DND-41 (cell line): ENCODE measurements at places on chromosomes 11 and 22.

GRCh38 chr22:48099251-48099650 lies 1336.8 kb downstream of the TBC1D22A start:
- DNase-seq, result peak; percentile 68

DNA sequence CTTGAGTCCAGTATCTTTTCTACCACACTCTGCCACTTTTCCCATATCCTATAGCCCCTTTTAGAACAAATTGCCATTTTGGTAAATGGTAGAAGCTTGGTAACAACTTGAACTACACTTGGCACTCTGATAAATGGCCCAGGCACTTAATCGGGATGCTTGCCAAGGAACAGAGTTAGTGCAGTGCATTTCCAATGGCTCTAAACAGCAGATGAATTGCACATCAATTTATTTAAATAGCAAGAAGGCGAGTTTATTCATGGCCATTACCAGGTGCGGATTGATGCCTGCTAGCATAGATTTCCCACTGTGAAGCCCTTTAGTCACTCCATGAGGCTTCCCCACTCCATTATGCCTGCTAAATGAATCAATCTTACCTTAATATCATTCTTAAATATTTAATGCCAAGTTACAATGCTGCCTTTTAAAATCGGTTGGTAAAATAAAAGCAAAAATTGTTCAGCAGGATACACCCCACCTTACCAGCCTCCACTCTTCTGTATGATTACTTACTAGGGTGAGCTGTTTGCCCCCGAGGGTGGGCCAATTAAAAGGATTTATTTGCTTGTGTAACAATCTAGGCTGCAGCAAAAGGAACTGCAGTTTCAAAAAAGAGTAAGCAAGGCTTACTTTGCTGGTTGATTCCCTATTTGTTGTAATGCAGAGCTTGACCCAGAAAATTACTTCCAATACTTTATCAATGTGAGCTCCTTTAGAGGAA lies 136.0 kb upstream of the ARHGAP42 start:
- no peak for DNase-seq

DNA sequence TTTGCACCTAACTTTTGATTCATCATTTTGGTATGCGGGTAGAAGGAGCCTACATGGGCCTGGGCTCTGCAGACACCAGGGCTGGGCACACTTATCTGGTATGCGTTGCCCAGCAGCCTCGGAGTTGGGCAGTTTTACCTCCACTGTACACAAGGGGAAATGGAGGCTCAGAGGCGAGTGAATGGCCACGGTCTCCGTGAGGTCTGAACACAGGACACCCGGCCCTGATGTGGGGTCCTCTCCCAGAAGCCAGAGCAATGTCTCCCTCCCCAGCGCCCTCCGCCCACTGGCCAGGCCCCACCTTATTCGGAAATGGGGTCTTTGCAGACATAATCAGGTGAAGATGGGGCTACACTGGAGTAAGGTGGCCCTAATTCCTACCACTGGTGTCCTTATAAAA lies 43.7 kb downstream of the OSBPL5 start:
- DNase-seq, result no peak

GRCh38 chr11:35040221-35040942 lies 98.6 kb upstream of the CD44 start:
- DNase-seq, result no peak

DNA sequence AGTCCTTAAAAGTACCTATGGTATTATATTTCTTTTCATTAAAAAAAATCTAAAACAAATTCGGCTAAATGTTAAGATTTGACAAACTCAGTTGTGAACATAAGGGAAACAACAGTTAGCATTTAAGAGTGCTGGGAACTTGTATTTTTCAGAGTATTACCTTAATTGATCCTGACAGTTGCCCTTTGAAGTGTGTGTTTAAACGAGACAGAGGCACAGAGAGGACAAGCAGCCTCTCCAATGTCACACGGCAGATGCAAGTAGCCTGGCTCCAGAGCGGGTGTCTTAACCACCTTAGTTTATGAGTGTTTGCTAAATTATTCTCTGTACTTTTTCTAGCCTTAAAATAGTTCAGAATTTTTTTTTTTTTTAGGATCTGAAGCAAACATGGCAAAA lies 80.9 kb downstream of the TIMP3 start:
- DNase-seq, result no peak

DNA sequence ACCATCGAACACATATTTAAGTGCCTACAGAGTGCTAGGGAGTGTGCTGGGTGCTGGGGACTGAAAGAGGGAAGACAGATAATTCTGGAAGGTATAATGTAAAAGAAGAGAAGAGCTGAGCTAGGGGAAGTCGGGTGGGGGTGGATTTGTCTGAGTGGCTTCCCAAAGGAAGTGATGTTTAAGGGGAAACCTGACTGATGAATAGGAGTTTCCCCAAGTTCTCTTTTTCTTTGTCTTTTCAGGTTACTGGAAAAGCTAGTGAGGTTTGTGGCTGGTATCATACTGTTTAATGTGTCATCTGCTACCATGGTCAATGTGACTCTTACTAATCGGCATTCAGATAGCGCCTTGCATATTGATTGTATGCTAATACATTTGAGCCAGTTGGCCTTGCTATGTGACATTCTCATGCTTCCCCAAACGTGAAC lies 151.6 kb upstream of the MTMR2 start:
- DNase-seq, result no peak

DNA sequence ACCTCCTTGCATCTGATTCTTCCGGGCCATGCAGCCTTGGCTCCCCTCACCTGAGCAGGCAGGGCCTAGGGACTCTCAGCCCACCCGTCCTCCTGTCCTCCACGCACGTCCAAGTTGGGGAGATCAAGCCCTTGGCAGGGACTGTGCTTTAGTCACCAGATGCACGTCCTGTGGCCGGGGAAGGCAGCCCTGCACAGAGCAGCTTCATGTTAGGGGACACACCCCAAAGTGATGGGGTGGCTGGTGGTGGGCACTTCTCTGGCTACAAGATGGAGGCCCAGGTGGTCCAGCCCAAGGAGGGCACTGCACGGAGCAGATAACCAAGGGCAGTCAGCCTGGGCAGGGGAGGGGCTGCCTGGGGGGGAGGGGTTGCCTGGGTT lies 1.2 kb downstream of the MUC5B start:
- no peak for DNase-seq

DNA sequence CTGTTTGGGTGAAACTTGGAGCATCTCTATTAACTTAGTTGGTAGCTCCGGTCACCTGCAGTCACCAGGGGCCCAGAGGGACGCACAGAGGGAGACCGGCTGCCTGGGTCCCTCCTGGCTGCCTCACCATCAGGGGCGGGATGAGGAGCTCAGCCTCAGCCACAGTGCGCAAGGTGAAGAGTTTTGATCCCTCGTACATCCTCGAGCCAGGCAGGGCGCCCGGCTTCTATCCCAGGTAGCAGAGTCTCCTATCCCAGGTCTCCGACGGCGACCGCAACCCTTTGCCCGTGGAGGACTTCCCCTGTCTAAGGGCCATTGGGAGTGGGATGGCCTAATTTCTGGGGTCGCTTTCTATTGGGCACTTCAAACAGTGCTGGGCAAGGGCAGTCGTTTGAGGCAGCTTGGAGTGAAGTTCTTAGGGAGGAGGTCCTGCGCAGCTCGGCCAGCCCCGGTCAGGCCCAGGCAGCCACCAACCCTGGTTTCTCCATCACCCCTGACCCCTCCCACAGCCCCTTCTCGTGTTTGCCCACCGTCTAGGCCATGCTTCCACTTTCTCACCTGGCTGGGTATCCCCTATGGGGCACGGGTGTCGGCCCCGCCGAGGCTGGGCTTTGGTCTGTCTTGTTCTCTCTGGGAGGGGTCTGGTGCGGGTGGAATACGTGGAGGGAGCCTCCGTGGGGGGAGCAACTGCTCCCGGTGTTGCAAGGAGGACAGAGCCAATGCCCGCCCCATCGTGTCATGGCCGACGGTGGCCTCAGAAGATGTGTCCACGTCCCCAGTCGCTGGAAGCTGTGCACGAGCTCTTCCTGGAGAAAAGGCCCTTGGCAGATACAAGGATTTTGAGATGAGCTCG lies 3.6 kb upstream of the MRGPRG start:
- DNase-seq, result no peak

DNA sequence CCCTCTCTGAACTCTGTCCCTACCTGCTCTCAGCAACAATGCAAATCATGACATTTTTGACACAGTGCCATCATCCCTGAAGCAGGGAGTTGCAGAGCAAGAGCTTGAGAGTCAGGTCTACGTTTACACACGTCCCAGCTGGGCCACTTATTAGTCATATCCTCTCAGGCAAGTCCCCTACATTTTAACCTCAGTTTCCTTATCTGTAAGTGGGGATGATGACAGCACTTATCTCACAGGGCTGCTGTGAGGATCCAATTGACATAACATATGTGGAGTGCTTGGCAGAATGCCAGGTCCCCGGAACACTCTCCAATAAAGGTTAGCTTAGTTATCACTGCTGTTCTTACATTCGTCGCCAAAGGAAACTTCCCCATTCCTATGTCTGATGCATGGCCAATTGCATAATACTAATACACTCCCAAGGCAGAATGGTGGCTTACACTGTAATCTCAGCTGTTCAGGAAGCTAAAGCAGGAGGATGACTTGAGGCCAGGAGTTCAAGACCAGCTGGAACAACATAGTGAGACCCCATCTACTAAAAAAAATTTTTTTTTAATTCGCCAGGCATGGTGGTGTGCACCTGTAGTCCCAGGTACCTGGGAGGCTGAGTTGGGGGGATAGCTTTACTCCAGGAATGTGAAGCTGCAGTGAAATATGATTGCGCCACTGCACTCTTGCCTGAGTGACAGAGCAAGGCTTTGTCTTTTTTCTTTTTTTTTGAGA lies 16.6 kb downstream of the ASCC2 start:
- DNase-seq, result no peak

DNA sequence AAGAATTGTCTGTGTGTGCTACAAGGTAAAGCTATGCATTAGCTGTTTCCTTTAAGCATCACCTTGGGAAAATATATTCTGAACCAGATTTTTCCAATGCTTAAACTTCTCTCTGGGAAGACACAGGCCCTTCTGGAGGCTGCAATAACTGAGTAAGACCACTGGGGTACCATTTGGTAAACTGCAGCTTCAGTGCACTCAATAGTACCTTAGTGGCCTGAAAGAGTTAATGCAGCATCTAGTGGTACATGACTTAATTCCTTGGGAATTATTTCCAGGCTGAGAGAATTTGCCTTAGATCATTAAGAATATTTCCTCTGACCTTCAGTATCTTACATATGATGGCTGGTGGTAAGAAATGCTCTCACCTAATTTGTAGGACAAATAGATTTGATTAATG lies 727.4 kb downstream of the DLG2 start:
- DNase-seq, result no peak

GRCh38 chr11:1705126-1706052 lies 8.4 kb downstream of the KRTAP5-6 start:
- peak; percentile 83 for DNase-seq

- DNase-seq, result no peak
Observed at GRCh38 chr11:86140334-86140990, 71.6 kb upstream of the PICALM start.

DNA sequence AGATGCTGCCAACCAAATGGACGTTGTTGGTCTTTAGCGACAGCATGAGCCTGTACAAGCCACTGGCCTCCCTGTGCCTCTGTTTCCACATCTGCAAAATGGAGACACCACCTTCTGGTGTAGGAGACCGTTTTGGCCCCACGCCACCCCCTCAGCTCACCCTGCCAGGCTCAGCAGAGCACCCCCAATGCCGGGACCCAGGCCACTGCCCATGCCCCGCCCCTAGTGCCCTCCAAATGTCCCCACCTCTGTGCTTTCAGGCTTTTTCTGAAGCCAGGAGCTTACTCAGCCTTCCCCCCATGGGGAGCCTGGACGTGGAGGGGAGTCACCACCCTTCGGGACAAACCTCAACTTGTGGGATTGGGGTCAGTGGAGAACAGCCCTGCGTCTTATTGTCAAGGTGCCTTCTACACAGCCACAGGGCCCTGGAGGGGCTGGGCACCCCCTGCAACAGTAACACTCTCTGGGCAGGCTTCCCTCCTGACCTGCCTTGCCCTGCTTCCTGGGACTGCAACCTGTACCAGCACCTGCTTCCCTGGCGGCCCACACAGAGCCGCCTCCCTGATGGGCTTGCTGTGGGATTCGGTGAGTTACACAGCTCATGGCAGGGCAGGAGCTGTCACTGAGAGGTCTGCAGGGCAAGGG lies 24.6 kb upstream of the RTL6 start:
- no peak for DNase-seq

DNA sequence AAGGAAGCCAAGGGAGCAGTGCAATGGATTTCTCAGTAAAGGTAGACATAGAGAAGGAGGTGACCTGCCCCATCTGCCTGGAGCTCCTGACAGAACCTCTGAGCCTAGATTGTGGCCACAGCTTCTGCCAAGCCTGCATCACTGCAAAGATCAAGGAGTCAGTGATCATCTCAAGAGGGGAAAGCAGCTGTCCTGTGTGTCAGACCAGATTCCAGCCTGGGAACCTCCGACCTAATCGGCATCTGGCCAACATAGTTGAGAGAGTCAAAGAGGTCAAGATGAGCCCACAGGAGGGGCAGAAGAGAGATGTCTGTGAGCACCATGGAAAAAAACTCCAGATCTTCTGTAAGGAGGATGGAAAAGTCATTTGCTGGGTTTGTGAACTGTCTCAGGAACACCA lies 6.6 kb downstream of the TRIM22 start:
- DNase-seq, result no peak

- no peak for DNase-seq
Observed at GRCh38 chr22:49545606-49546005, 282.1 kb downstream of the BRD1 start.

- no peak for DNase-seq
Observed at GRCh38 chr11:122724520-122724919, 69.0 kb downstream of the UBASH3B start.

- DNase-seq, result no peak
Observed at GRCh38 chr22:23217171-23218052, 37.1 kb downstream of the BCR start.

- no peak for DNase-seq
Observed at GRCh38 chr22:37520776-37521191, 1.6 kb upstream of the CARD10 start.

DNA sequence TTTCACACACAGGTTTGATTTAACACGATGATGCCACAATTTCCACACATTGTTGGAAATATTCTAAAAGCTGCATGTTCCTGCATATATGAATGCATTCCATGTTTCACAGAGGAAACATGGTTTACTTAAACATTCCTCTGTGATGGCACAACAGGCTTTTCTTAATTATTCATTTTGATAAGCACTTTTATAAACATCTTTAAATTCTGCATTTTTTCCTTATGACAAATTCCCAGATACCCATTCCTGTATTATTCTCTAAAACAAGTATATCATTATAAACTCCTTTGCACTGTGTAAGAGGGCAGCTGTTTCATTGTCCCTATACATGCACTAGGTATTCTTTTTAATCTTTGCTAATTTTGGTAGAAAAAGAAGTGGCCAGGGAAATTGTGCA lies 532.3 kb downstream of the SOX6 start:
- DNase-seq, result no peak

- DNase-seq, result no peak
Observed at GRCh38 chr11:44303401-44303938, 6.5 kb downstream of the ALX4 start.

- peak; percentile 34 for DNase-seq
Observed at GRCh38 chr22:41092847-41093411, 537 bp downstream of the EP300 start.

GRCh38 chr11:26229981-26230380 lies 101.9 kb upstream of the ANO3 start:
- no peak for DNase-seq

GRCh38 chr11:114263513-114264170 lies 32.6 kb upstream of the NNMT start:
- DNase-seq, result no peak
